ENCODE measurements at places on chromosomes 3 and 15. TPM values are rescaled to one million over a fixed set of nuclear protein-coding genes. Genes with fewer than 3 reads are reported as not detected.

GRCh38 chr3:7789324-7789723 is 712.3 kb upstream of the LMCD1 start:
- DNase-seq = no peak

- no peak for DNase-seq
These were observed 251.4 kb upstream of the ROPN1 start for GRCh38 chr3:124243177-124243859.

GRCh38 chr15:94265982-94266381 is 34.6 kb downstream of the MCTP2 start:
- no peak for DNase-seq

DNA sequence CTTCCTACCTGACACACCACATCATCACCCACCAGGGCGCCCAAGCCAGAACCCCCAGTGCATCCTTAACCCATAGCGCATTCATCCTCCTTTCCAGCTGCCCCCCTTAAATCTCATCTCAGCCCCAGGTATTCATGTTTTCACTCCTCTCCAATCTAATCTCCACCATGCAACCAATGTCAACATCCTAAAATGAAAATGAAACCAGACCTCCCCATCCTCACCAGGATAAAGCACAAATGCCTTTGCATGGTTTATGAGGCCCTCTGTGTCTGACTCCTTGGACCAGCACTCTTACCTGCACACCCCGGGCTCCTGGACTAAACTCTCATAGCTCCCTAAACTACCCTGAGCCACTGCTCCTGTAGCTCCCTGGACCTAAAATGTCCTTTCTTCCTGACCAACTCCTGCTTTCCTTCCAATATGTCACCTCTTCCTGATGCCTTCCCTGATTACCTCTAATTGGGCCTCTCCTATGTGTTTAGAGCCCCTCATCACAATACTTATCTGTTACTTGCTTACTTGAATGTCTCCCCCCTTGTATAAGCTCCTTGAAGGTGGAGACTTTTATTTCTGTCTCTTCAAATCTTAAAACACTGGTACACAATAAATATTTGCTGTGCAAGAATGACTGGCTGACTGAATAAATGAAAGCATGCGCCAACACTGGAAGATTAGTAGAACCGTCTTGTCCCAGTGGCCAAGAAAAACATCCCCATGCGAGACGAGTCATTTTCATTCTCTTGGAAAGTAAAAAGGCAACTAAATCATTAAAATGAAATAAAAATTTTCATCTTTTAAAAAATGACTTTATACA is 142.5 kb downstream of the XXYLT1 start:
- DNase-seq = no peak

GRCh38 chr3:169453256-169454059 is 210.1 kb downstream of the MECOM start:
- no peak for DNase-seq

GRCh38 chr15:32104061-32104995 is 74.0 kb downstream of the CHRNA7 start:
- DNase-seq = no peak

The GPR62 gene
- not detected for total RNA-seq

The GCSAM gene
- not detected for total RNA-seq

DNA sequence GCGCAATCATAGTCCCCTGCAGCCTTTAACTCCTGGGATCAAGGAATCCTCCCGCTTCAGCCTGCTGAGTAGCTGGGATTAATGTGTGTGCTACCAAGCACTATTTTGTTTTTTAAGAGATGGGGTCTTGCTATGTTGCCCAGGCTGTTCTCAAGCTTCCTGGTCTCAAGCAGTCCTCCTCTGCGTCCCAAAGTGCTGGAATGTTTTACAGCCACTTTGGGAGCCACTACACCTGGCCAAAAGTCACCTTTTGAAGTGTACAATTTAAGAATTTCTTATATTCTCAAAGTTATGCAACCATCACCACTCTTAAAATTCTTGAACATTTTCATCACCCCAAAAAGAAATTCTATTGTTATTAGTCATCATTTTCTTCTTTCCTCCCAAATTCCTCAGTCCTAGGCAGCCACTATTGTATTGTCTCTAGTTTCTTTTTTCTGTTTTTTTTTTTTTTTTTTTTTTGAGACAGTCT is 17.8 kb downstream of the CDV3 start:
- DNase-seq = peak; percentile 80
